Dermis blood vessel endothelial cell (primary cell): ENCODE measurements at places on chromosomes 1 and 21. TPM values are rescaled to one million over a fixed set of nuclear protein-coding genes. Genes with fewer than 3 reads are reported as not detected.
A peak's percentile ranks its signal among the peaks of the same experiment; 100 is the strongest.

The POLR3GL gene
- total RNA-seq: 17.1 and 17.2 TPM in 2 replicates

The KCNT2 gene
- total RNA-seq: 0.14 and 0.17 TPM in 2 replicates

DNA sequence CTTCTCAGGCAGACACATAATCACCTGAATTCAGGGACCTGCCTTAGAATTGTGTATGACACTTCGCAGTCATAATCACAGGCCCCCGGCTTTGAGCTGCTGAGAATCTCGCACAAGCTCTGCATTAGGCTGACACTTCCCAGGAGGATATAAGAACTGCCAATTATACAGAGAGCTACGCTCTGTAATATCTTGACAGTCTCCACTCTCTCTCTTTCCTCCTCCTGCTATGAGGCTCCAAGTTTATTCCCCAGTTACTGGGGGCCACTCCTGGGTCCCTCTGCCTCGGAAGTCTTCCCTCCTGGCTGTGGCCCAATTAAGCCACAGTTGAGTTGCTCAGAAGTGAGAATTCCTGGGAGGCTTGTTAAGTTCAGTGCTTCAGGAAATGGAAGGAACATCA, 42.7 kb downstream of the EBNA1BP2 start:
- no peak for DNase-seq

GRCh38 chr21:44370027-44370735, 16.8 kb downstream of the TRPM2 start:
- peak; percentile 6 for DNase-seq

GRCh38 chr1:25642574-25643108, 26.1 kb downstream of the MAN1C1 start:
- DNase-seq: peak; percentile 82

DNA sequence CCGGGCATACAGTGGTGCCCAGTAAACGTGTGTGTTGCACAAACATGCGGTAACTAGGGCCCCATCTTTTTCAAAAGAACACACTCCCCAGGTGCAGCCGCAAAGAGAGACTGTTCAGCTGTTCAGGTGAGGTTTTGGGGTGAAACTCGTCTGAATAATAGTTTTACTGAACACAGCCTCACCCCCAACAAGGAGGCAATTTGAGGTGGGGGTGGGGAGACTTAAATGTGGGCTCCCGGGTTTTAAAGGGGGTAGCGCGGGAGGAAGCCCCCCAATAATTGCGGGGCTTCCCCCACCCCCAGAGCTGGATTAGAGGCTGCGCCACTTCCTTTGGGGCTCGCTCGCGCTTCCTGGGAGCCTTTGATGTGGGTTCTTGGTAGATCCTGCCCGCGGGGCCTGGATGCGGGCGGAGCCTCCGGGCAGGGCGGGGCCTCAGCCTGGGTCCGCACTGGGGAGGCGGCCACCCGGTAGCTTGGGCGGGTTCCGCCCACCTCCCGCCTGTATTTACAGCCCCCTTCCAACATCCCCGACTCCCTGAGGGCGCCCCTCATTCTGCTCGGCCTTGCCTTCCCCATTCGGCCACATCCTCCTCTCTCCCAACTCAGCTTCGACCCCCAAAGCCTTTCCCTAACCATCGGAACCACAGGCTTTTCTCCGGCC, 6.4 kb upstream of the EPHA2 start:
- DNase-seq: no peak
